Activated naive CD4-positive, alpha-beta T cell (primary cell): ENCODE measurements at places on chromosomes 2 and 18.

- no peak for DNase-seq
These were observed 61.2 kb downstream of the FARSB start for GRCh38 chr2:222594679-222595078.

DNA sequence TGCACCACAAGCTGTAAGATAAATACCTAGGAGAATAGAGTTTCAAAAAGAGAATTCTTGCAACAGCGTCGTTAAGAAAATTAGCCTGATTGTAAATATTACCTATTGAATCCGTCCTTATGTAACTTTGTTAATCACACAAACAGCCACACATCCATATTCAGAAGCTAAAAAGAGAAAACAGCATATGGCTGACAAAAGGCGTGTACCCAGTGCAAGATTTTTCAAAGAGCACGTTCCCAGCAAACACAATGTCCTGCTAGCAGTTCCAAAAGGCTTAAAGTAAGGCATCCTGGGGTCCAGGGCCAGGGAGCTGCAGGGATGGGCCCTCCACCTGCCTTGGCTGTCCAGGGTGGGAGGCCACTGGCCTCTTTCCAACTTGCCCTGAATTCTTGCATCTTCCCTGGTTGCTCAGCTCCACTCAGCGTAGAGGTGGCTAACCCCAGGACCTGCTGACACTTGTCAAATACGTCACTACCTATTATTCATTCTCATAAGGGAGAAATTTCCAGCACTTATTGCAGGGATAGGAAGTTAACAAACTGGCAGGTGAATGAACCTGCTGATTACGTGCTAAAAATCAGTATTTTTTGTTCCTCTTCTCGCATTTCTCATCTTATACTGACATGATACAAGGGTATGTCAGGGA is 102.1 kb upstream of the NEDD4L start:
- DNase-seq = no peak

DNA sequence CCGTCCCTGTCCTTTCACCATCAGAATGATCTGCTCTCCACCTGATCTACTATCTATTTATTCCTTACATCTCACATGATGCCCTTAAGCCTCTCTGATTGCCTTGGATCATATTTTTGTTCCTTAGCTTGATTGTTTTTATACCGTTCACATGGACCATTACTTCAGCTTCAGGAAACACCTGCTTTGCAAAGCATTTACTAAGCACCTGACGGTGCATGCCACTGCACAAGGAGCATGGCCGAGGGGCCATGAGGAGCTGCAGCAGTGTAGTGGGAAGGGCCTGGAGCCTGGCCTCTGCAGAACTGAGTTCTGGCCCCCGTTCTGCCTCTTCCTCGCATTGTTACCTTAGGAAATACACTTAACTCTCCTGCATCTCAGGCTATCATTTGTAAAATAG is 124.1 kb upstream of the NDUFV2 start:
- no peak for DNase-seq

DNA sequence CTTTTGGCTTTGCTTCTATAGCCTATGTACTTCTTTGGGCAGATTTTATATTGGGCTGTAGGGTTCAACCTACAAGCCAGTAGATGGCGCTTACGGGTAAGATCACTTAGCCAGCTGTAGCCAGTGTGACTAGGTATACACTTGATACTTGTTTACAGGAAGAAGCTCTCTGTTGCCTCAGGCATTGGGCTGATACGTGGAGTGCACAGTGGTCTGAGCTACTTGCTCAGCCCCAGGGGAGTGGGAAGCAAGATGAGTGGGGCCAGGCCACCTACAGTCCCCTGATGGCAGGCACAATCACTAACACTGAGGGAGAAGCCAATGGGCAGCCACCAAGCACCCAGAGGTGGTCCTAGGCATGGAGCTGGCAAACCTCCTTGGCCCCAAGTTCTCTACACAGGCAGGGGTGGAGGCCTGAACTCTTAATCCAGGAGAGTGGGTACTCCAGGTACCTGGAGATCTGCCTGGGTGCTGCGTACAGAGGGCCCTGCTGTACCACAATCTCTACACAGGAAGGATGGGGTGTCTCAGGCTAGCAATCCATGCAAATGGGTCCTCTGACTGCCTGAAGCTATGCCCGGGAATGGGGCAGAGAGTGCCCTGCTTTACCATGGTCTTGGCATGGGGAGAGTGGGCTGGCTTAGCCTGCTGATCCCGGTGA is 122.2 kb downstream of the NCOA1 start:
- DNase-seq = no peak

DNA sequence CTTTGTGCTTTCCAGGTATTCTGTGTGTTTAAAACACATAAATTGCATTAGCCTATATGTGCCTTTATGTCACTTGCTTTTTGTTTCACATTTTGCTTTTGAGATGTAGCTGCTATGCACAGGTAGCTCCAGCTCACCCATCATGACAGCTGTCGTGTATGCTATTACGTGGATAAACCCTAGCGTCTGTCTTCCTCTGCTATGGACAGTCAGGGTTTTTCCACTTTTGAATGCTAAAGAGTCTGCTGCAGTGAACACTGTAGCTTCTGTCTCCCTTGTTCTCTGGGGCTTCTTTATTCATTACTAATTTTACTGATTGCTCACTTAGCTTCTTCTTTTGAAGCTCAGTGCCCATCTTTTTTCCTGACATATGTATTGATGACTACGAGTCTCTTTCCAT is 24.7 kb upstream of the MBP start:
- DNase-seq = no peak
